ENCODE measurements at places on chromosomes 3 and 15. TPM values are rescaled to one million over a fixed set of nuclear protein-coding genes. Genes with fewer than 3 reads are reported as not detected.

The OR5K2 gene
- not detected for total RNA-seq

The IQCH gene
- 2.5 TPM for total RNA-seq

The ST3GAL6 gene
- 1.4 TPM for total RNA-seq

The TSPAN3 gene
- 255 TPM for total RNA-seq

The SLC7A14 gene
- total RNA-seq = 6.8 TPM

The MITF gene
- total RNA-seq = 13.3 TPM

The CHDH gene
- under 0.01 TPM for total RNA-seq

The CD86 gene
- total RNA-seq = not detected

The MUC13 gene
- not detected for total RNA-seq

The C3orf52 gene
- total RNA-seq = 12.5 TPM

The CMTM6 gene
- total RNA-seq = 36.6 TPM

The CX3CR1 gene
- total RNA-seq = not detected

The TM4SF18 gene
- under 0.01 TPM for total RNA-seq

The TTLL13 gene
- not detected for total RNA-seq

Measured in IMR-90 (cell line).